ENCODE measurements at places on chromosomes 1 and 21.
A peak's percentile ranks its signal among the peaks of the same experiment; 100 is the strongest.

GRCh38 chr1:172682812-172683211 is 23.9 kb downstream of the FASLG start:
- DNase-seq: no peak

- no peak for DNase-seq
Observed at GRCh38 chr1:218305472-218306064, 20.5 kb downstream of the RRP15 start.

GRCh38 chr1:147504801-147505311 is 36.4 kb upstream of the BCL9 start:
- DNase-seq: no peak

- no peak for DNase-seq
Observed at GRCh38 chr1:2228157-2228594, at the start of gene SKI. TSS of gene SKI (plus strand) at chr1:2228319. CDS start at chr1:2228767, 448 bp downstream.

- DNase-seq: no peak
Observed at GRCh38 chr1:206079135-206079534, 26.2 kb downstream of the RHEX start.

DNA sequence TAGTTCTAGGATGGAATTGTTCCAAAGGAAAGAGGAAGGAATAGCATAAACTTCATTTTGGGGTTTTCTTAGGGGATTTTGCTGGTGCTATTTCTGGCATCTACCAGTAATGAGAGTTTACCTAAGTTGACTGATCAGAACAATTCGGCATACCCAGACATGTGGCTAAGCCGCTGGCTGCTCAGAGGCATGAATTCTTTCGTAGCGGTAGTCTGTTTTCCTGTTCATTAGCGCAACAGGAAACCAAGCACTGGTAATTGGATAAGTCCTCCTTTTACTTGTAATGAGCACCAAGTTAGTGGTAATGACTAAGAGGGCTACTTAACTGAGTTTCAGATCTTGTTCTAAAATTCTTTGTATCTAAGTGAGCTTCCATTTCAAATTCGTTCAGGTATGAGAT is 38.6 kb downstream of the C21orf91 start:
- no peak for DNase-seq

- no peak for DNase-seq
Observed at GRCh38 chr1:167491586-167492461, 26.5 kb downstream of the CD247 start.

- no peak for DNase-seq
Observed at GRCh38 chr1:55204997-55205396, 10.2 kb downstream of the USP24 start.

- DNase-seq: no peak
Observed at GRCh38 chr1:234019387-234019786, 114.9 kb downstream of the SLC35F3 start.

DNA sequence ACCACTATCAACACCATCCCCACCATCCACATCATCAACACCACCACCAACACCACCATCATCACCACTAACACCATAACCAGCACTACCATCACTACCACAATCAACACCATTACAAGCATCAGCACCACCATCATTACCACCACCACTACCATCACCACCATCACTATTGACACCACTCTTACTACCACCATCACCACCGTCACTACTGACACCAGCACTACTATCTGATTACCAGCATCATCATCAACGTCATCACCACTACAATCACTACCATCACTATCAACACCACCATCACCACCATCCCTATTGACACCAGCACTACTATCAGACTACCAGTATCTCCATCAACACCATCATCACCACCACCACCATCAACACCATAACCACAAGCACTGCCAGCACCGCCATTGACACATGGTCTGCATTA is 106.1 kb upstream of the RUNX3 start:
- no peak for DNase-seq

DNA sequence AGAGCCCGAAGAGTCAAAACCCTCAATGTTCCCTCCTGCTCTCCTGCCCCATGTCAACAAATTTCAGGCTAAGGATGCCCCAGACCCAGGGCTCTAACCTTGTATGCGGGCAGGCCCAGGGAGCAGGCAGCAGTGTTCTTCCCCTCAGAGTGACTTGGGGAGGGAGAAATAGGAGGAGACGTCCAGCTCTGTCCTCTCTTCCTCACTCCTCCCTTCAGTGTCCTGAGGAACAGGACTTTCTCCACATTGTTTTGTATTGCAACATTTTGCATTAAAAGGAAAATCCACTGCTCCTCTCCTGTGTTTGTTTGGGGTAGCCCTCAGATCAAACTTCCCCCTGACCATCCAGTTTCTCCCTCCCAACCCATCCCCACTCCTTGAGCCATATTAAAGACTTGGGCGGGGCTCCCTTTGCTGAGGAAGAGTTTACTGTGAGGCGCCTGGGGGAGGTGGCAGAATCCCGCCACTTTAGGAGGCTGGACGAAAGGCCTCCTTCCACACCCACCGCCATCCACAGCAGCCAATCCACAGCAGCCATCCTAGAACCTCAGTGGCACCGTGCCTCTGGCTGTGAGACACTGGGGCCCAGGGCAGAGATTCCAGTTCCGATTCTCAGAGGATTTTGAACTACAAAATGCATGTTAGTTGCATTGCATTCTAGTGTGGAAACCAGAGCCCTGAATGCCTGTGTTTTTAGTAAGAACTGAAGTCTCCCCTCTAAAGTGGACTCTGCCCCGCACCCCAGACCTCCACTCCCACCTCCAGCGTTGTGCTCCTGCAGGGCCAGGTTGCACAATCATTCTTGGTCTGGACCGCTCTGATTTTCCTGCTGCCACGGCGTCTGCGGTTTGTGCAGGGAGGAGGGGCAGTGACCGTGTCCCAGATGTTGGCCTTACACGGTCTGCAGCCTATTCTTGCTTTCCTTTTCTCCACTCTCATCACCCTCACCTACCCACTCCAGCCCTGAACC is 3.0 kb downstream of the OLFML3 start:
- no peak for DNase-seq

- DNase-seq: no peak
Observed at GRCh38 chr1:248860007-248860406, 1.1 kb upstream of the ZNF692 start.

DNA sequence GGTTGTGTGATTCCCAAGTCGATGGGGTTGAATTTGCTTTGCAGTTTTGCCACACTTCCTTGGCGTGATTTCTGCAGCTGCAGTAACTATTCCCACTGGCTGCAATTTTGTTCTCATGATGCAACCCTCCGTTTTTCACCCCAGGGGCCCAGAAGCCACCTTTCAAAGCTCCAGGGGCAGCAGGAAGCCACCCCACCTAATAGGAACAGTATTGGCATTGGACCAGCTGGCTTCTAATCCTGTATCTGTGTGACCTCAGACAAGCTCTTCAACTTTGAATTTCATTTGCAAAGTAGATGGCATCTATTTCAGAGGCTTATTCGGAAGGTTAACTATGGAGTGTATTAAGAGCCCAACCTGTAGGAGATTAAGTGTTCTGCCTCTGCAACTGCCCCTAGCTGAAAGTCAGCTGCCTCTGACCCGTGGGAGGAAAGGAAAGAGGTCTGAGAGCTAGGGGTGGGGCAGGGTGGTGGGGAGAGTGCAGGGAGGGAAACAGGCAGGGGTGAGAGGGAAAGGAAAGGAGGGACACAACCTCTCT is 12.6 kb downstream of the C1orf115 start:
- DNase-seq: no peak

- no peak for DNase-seq
Observed at GRCh38 chr21:46100020-46100419, 2.1 kb downstream of the COL6A2 start.

DNA sequence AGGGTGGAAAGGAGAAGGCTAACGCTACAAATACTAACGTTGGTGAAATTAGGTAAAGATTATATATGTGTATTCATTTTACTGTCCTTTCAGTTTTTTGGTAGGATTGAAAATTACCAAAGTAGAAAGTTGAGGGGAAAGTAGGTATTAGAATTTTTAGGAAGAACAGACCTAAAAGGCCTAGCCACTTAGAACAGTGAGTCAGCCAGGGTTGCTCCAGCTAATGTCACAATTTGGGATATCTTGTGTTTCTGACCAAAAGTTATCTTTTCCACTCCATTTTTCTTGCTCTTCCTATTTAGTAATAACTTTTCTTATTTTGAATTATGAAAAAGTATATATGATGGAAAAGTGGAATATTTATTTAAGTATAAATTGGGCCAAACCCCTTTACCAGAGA is 40.1 kb downstream of the F3 start:
- no peak for DNase-seq

DNA sequence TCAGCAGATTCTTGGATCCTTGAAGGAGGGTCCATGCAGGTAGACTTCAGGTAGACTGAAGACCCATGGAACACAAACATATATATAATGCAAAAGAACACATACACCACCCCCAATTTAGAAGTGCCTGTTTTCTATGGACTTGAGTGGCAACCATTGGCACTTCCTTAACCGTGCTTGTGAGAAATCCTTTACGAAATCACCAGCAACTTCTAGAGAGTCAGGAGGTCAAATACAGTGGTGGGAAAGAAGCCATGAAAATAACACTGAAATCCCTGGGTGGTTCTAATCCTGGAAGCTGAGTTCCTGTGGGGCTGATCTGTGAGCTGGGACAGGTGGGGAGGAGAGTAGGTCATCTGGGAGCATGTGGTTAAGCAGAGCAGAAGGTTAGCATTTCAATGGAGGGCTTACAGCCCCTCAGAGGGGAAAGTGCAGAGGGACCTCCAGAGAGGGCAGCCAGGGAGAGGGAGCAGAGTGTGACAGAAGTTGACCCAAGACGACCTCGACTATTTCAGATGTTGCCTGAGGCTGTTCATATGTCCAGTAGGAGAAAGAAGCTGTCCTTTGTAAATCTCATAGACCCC is 13.0 kb upstream of the IL10 start:
- DNase-seq: no peak

DNA sequence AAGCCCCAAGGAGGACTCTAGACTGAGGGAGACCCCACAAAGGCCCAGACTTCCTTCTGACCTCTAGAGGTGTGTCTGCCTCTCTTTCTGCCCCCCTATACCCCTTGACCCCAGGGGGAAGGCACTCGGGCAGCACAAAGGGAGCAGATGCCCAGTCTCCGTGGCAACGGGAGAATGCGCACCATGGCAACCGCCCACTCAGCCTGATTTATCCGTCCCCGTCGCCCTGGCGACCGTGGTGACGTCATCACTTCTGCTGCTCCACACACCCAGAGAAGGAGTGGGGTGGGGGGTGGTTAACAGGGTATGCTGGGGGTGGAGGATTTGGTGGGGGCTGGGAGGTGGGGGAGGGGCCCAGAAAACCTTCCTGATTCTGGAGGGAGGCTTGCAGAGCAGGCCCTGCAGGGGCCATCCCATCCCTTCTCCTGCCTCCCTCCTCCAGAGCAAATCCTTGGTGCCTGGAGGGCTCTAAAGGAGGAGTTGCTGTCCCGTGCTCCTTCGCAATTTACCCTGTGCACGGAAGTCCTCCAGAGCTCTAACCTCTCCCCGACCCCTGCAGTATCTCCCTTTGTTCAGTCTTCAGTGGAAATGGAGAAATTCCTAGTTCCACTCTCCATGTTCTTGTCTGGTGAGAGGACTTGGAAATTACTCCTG is 6.3 kb downstream of the CELF3 start:
- DNase-seq: no peak

DNA sequence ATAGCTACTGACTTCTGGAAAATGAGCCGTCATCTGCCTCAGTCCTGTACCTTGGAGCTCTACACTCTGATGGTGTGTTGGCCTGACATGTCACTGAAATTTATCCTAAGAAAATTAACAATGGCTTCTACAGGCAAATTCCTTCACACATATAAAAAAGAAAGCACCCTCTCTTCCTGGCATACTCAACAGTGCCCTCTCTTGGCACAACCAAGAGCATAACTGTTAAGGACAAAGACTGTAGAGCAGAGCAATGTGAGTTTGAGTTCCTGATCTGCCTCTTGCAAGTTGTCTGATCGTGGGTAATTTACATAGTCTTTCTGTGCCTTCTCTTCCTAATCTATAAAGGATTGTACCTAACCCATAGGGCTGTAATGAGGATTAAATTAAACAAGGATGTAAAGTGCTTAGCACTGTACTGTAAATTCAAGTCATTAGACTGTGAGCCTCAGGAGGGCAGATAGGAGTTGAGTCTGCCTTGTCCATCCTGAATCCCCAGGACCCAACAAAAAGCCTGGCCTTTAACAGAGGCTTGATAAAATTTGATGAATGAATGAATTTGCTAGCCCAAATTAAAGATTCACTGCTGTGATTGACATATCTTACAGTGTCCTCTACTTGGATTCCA is 83.5 kb downstream of the SYF2 start:
- peak; percentile 17 for DNase-seq

DNA sequence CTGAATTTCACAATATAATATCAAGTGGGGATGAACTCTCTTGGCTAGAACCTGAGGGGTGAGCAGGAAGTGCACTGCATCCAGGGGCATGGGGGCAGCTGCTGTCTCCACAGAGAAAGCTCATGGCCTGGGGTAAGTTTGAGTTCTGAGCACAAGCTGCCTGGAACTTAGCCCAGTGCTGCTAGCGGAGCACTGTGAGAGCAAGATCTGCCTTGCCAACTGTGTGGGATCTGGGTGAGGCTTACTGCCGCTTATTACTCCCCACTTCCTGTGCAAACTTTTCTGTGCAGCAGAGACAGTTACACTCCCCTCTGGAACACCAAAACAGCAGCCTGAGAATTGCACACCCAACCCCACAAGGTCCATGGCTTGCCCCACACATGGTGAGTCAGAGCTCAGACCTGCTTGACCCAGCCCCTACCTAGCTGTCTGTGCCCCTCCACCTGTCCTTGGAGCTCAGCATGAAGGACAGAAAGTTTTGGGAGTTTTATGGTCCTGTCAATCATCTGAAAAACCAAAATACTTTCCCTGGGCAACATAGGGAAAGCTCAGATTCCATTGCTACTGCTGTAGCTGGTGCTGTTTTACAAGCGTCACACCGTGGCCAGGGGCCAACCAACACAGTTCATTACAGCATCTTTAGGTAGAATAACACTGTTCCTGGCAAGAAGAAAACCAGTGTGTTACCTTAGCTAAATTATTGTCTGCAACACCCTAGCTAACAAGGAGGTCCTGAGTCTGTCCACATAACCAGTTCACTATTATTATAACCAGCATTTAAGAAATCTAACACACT is 762.1 kb upstream of the NEGR1 start:
- no peak for DNase-seq

GRCh38 chr1:169027607-169028320 is 78.7 kb upstream of the ATP1B1 start:
- DNase-seq: no peak

DNA sequence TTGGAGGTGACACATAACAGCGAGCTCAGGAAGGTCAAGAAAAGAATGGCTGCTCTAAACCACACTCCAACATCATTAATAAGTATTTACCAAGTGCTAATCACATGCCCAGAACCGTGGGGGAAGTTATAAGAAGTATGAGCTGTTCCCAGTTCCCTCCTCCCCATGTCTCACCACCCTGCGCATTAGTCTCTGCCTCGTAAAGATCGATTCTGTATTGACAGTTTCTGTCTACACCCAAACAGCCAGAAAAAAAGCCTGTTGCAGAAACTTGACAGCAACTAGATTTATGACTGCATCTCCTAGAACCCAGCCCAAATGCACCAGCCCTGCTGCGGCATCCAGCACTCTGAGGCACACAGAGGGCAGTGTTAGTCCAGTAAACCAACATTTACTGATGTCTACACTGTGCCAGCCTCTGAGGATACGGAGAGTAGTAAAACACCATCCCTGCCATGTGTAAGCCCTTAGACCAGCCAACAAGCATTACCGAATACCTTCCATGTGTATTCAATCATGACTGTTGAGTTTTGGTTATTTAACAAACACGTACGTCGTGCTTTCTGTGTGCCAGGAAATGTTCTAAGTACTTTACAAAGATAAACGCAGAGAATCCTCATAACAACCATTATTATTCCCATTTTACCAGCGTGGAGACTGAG is 63.6 kb upstream of the ZBTB40 start:
- no peak for DNase-seq
